Endothelial cell of umbilical vein (primary cell): ENCODE measurements at places on chromosomes 12 and 14. TPM values are rescaled to one million over a fixed set of nuclear protein-coding genes. Genes with fewer than 3 reads are reported as not detected.
A peak's percentile ranks its signal among the peaks of the same experiment; 100 is the strongest.

CCDC197 gene
- not detected in 2 replicates for polyA plus RNA-seq

LTBR gene
- polyA plus RNA-seq = 70.7 and 82.2 TPM in 2 replicates

TCHP gene
- 9.4 and 12.9 TPM in 2 replicates for polyA plus RNA-seq

RNASE13 gene
- not detected in 2 replicates for polyA plus RNA-seq

KRT6A gene
- 0.10 TPM in 1 of 2 replicates, not detected in the other for polyA plus RNA-seq

KRT1 gene
- polyA plus RNA-seq = not detected in 2 replicates

SLC10A1 gene
- not detected in 2 replicates for polyA plus RNA-seq

SLCO1B1 gene
- not detected in 2 replicates for polyA plus RNA-seq

- DNase-seq = no peak
- peaks cover under 1% of the 10 kb centered on the region for H3K4me1 ChIP-seq
- H3K36me3 ChIP-seq = no peaks in the 10 kb centered on the region
- no peaks in the 10 kb centered on the region for H3K27me3 ChIP-seq
- H3K4me3 ChIP-seq = no peak overlapping the region
These were observed 34.1 kb downstream of the RAD51B start for GRCh38 chr14:67853715-67854114.

DNA sequence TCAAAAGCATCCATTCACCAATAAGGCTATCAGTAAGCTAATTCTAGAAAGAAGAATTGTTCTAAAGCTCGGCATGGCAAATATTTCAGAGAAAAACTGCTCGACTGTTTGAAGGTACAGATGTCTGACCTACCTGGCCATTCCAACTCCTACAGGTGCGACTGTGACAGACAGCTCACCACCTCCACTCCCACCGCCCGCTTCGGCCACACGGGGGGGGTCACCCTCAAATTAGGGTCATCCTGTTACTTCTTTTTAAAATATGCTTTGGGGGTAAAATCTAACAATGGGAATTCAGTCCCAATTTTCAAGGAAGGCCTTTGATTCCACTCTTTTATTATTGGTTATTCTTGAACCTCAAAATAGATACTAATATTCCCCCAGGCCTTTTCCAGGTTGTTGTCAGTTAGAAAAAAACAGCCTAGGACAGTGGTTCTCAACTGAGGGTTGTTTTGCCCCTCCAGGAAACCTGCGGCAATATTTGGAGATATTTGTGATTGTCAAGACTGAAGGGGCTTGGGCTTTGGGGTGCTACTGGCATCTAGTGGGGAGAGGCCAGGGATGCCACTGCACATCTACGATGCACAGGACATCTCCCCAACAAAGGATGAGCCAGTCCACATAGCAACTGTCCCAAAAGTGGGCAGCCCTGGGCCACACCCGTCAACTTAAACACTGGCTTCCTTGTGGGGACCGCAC, 81.2 kb downstream of the BCL11B start:
- no peaks in the 10 kb centered on the region for H3K27me3 ChIP-seq
- H3K27ac ChIP-seq = no peak overlapping the region
- no peaks in the 10 kb centered on the region for H3K36me3 ChIP-seq
- H3K4me1 ChIP-seq = no peaks in the 10 kb centered on the region
- no peak for DNase-seq

DNA sequence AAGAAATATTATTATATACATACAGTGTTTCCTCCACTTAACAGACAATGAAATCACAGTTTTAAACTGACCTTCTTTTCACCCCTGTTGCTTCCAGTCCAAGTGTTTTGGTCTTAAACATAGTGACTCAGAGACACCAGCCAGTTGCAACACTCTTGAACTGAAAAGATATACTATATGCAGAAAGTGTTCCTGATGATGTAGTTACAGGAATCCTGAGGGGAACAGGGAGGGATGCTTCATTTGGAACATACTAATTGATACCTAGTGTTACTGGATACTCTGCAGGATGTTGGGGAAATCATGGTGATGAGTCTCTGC, 420.8 kb downstream of the CCDC91 start:
- peaks cover 14% of the 10 kb centered on the region for H3K4me1 ChIP-seq
- peak overlapping the region; percentile 51 for H3K27ac ChIP-seq
- no peaks in the 10 kb centered on the region for H3K27me3 ChIP-seq
- H3K36me3 ChIP-seq = no peaks in the 10 kb centered on the region
- no peak overlapping the region for H3K4me3 ChIP-seq

- no peak overlapping the region for H3K4me3 ChIP-seq
- H3K36me3 ChIP-seq = no peaks in the 10 kb centered on the region
- H3K4me1 ChIP-seq = no peaks in the 10 kb centered on the region
These were observed 148.3 kb downstream of the TGFB3 start for GRCh38 chr14:75833326-75834020.

DNA sequence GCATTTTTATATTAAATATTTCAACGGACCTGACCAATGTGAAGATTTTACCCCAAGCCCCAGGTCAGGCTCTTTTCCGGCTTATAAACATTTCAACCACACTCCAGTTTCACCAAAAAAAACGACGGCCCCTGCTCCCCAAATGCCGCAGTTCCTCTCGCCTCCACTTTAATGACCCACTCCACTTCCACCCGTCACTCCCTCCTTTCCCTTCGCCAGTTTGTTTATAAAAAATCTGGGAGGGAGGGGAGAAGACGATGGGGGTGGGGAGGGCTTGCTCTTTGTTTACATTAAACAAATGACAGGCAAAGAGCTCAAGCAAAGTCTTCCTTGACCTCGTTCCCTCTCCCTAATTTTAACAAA, 5.4 kb downstream of the SIX6 start:
- H3K27ac ChIP-seq = no peak overlapping the region
- H3K4me3 ChIP-seq = peak overlapping the region; percentile 13
- H3K36me3 ChIP-seq = no peaks in the 10 kb centered on the region
- H3K4me1 ChIP-seq = peaks cover 3% of the 10 kb centered on the region

DNA sequence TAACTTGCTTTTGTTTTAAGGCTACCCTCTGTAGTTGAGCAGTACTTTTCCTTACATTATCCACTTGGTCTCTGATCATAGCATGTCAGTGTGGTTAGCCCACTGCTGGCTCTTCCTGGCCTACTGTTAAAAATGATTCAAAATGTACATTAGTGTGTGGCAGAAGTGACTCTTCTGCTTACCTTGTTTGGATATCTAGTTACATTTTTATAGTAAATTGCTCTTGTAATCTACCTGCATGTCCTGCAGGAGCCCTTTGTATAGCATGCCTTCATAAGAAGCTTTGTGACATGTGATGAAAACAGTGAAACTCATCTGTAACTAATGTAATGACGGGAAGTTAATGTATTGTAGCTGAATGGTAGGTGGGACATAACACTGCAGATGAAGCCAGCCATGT, 8.1 kb downstream of the SPATS2 start:
- no peak overlapping the region for H3K4me3 ChIP-seq
- H3K27me3 ChIP-seq = no peaks in the 10 kb centered on the region
- H3K27ac ChIP-seq = no peak overlapping the region

GRCh38 chr14:100857233-100857922, 31.5 kb downstream of the MEG3 start:
- no peaks in the 10 kb centered on the region for H3K4me1 ChIP-seq
- H3K27ac ChIP-seq = no peak overlapping the region
- no peaks in the 10 kb centered on the region for H3K36me3 ChIP-seq
- DNase-seq = no peak

- no peak overlapping the region for H3K27ac ChIP-seq
- H3K4me1 ChIP-seq = peaks cover 3% of the 10 kb centered on the region
- H3K4me3 ChIP-seq = no peak overlapping the region
- H3K36me3 ChIP-seq = no peaks in the 10 kb centered on the region
- H3K27me3 ChIP-seq = no peaks in the 10 kb centered on the region
- no peak for DNase-seq
These were observed 345.8 kb downstream of the CCDC91 start for GRCh38 chr12:28536088-28536487.

DNA sequence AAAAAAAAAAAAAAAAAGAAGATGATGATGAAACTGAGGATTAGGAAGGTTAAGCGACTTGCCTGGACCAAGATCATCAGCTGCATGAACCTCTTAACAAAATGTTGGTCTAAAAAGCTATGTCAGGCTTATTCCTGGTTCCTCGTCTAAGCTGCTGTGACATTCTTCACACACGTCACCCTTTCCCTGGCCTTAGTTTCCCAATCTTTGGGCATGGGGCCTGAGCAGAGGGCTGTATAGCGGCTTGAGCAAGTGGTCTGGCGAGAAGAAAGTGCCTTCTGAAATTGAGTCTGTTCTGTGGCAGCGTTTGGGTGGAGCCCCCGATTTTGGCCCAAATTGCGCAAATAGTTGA, 58.7 kb upstream of the CCND2 start:
- no peaks in the 10 kb centered on the region for H3K4me1 ChIP-seq
- H3K27me3 ChIP-seq = no peaks in the 10 kb centered on the region
- H3K4me3 ChIP-seq = no peak overlapping the region

GRCh38 chr12:98137278-98137677, 378.1 kb upstream of the TMPO start:
- H3K4me1 ChIP-seq = no peaks in the 10 kb centered on the region
- no peak overlapping the region for H3K27ac ChIP-seq
- no peak overlapping the region for H3K4me3 ChIP-seq
- no peaks in the 10 kb centered on the region for H3K36me3 ChIP-seq
- no peak for DNase-seq
- peaks cover 6% of the 10 kb centered on the region for H3K27me3 ChIP-seq

GRCh38 chr14:90853116-90853515, 36.9 kb upstream of the TTC7B start:
- H3K27ac ChIP-seq = no peak overlapping the region
- H3K4me3 ChIP-seq = no peak overlapping the region
- no peaks in the 10 kb centered on the region for H3K36me3 ChIP-seq

DNA sequence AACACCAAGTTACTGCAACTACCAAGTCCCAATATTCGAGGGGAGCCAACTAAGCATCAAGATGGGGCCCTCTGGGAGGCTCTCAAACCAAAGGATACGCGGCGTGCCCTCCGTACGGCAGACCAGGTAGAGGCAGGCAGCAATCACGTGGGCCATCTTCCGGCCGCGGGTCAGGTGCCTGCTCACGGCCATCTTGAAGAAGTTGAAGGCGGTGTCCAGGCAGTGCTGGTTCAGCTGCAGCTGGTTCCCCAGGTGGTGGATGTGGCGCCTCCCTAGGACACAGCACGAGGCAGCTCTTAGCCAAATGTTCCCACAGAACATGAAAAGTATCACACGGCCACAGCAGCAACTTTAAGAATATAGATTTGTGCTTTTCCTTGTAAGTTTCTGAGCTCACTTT, 24.3 kb downstream of the BTBD6 start:
- DNase-seq = no peak
- H3K4me3 ChIP-seq = no peak overlapping the region
- no peaks in the 10 kb centered on the region for H3K27me3 ChIP-seq
- no peaks in the 10 kb centered on the region for H3K36me3 ChIP-seq

DNA sequence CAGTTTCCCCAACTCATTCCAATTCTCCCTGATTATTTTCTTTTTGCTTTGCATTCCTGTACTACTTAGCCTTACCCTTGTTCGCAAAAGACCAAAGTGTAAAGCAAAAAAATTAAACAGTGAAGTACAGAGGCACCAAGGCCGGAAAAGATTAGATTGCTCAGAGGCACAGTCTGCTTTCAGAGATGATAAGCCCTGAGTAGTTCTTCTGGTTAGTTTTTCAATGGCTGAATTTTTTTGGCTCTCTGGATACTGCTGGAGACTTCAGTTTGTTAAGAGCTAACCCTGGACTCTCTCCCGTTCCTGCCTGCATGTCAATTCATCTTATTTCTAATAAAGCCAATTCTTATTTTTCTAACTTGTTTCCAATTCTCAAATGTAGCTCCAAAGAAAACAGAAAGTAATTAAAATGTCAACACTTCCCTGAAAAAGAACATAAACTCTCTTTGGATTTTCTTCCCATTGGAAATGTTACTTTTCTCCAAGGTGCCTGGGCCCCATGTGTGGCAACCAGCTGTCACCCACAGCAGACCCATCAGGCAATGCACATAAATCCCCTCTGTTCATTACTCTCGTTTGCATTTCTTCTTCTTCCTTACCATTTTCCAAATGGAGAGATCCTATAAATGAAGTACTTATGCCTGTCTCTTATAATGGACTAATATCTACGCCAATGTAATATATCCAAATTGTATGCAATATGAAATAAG, 142.8 kb downstream of the BTG1 start:
- no peak overlapping the region for H3K27ac ChIP-seq
- H3K4me3 ChIP-seq = no peak overlapping the region
- peaks cover 3% of the 10 kb centered on the region for H3K4me1 ChIP-seq
- DNase-seq = peak; percentile 55
- H3K27me3 ChIP-seq = no peaks in the 10 kb centered on the region
- no peaks in the 10 kb centered on the region for H3K36me3 ChIP-seq

GRCh38 chr14:52267501-52268278, at the start of gene PTGDR:
Gene PTGDR (plus strand): TSS chr14:52267698. CDS start chr14:52267815, 117 bp downstream.
- no peak within 1 kb of the TSS for H3K4me3 ChIP-seq
- H3K4me1 ChIP-seq = peaks cover 7% of the 10 kb centered on the region
- H3K36me3 ChIP-seq = no peaks in the 10 kb centered on the region
- DNase-seq = no peak
- no peak within 1 kb of the TSS for H3K27ac ChIP-seq

DNA sequence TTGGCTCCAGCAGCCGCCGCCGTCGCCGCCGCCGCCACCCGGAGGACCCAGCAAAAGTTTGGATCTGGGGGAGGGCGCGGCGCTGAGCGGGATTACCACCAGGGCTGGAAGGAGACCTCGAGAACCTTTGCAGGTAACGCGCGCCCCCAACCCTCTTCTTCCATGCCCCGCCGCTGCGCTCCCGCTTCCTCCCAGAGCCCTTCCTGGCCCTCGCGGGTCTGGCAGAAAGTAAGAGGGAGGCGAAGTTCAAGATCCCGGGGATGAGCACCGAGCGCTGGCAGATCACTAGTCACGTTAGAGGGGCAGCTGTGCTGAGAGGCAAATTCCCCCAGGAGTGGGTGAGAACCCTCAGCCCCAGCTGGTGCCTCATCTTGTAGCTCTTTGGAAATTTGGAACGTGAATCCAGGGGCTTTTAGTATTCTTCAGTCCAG, 3.9 kb downstream of the FLRT2 start:
- peak overlapping the region; percentile 93 for H3K27ac ChIP-seq
- H3K4me3 ChIP-seq = peak overlapping the region; percentile 94
- peak; percentile 24 for DNase-seq
- H3K4me1 ChIP-seq = peaks cover 32% of the 10 kb centered on the region
- H3K27me3 ChIP-seq = no peaks in the 10 kb centered on the region
- peaks cover 2% of the 10 kb centered on the region for H3K36me3 ChIP-seq

- no peaks in the 10 kb centered on the region for H3K27me3 ChIP-seq
- no peak for DNase-seq
- H3K36me3 ChIP-seq = no peaks in the 10 kb centered on the region
- no peak overlapping the region for H3K4me3 ChIP-seq
These were observed 60.2 kb downstream of the GXYLT1 start for GRCh38 chr12:42084522-42084921.

- H3K27me3 ChIP-seq = no peaks in the 10 kb centered on the region
- peaks cover under 1% of the 10 kb centered on the region for H3K36me3 ChIP-seq
- no peak overlapping the region for H3K4me3 ChIP-seq
- no peak overlapping the region for H3K27ac ChIP-seq
- DNase-seq = peak; percentile 79
These were observed 53.3 kb downstream of the RBM19 start for GRCh38 chr12:113912760-113913329.

- peaks cover 18% of the 10 kb centered on the region for H3K4me1 ChIP-seq
- peaks cover 11% of the 10 kb centered on the region for H3K27me3 ChIP-seq
- H3K36me3 ChIP-seq = no peaks in the 10 kb centered on the region
- no peak overlapping the region for H3K4me3 ChIP-seq
- H3K27ac ChIP-seq = no peak overlapping the region
These were observed 7.5 kb upstream of the CCDC177 start for GRCh38 chr14:69582212-69582611.

- H3K4me1 ChIP-seq = no peaks in the 10 kb centered on the region
- H3K4me3 ChIP-seq = no peak overlapping the region
- H3K27me3 ChIP-seq = no peaks in the 10 kb centered on the region
- DNase-seq = no peak
- no peaks in the 10 kb centered on the region for H3K36me3 ChIP-seq
These were observed 748.8 kb downstream of the C12orf50 start for GRCh38 chr12:87280356-87280755.
